Amygdala (tissue), 56 donors: ENCODE measurements at places on chromosomes 1 and 21.

DNA sequence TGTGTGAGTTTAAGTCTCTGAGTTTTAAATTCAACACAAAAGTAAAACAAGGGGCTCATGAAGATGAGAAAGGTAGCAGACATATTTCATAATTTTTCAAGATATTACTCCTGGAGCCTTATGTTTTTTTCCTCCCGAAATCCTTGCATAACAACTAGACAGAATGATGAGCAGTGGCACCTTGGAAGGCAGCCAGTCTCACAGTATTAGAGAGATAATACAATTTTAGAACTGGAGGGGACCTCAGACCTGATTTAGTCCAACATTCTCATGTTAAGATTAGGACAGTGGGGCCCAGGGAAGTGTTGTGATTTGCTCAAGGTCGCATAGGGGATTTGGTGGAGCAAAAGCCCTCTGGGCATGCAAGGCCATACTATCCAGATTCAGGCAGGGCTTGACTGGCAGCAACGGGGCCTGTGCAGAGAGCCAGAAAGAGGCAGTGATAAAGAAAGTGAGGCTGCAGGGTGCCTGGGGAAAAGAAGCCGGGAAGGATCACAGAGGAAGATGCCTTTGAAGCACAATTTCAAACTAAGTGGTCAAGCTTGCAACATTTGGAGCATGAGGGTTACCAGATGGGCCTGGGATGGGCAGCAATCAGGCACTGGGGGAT is 31.4 kb upstream of the BCL9 start:
- peak; percentile 7 for DNase-seq

DNA sequence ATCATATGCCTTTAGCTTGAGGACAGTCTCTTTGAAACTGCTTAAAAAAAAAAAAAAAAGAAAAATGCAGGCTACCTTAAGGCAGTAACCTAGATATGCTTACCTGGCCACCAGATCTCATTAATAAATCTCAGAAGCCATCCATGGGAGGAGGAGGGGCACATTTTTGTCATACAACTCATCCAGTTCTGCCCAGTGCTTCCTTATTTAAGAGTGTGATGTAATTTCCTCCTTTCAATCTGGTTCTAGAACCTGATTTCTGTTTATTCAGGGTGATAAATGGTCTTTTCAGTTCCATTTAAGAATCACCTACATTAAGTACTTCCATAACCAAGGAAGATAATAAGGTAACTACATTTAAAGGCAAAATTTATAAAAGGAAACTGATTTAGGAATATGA is 6.1 kb downstream of the ERRFI1 start:
- DNase-seq = no peak

GRCh38 chr1:6409053-6409452 is 10.7 kb downstream of the HES2 start:
- no peak for DNase-seq

DNA sequence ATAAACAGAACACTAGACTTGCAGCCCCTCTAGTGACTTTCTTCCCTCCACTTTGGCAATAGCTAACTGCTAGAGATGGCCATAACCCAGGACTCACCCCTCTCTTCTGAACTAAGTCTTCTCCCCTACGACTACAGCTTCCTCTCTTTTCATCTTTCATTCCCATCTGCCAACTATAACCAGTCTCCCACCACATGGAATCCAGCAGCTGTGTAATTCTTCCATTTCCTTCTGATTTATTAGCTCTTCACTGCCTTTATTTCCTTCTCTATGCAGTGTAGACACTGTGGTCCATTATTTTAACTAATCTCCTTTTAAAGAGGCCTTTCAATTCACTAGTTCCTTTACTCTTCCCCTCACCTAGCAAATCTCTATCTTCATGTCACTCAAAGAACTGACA is 13.4 kb upstream of the KCNK1 start:
- no peak for DNase-seq

DNA sequence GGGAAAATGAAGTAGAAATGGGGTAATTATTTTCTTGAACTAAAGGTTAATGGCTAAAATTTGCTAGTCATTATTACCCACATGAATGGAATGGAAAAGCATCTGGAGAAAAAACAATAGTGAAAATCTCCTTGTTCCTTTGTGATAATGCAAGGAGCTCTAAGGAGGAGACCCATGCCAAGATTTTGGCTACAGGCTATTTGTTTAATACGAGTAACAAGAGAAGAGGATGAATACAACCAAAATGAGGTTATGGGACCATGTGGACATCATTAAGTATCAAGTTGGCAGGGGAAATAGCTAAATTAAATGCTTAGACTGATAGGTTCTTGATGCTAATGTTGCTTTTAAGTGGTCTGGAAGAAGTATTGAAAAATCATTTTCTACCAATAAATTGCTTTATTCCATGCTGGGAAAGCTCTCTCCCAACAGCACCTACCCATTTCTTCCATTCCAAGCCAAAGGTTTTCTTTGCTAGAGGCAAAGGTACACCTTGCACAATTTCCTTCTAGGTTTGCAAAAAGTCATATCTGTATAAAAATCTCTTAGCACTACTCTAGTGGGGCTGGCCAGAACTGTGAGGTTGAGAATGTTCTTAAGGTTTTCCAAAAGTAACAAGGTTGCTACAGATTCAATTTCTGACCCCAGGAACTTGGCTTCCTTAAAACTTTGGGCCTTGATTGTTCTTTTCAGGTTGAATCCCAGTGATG is 100.2 kb downstream of the SMYD2 start:
- no peak for DNase-seq
